ENCODE measurements at places on chromosomes 13 and 19. TPM values are rescaled to one million over a fixed set of nuclear protein-coding genes. Genes with fewer than 3 reads are reported as not detected.

Gene P2RY11
- 5.3 TPM for total RNA-seq

Gene NOTCH3
- total RNA-seq = 66.9 TPM

Gene MCF2L
- 1.7 TPM for total RNA-seq

Gene ALOX5AP
- 1.1 TPM for total RNA-seq

Gene PRR22
- total RNA-seq = 0.37 TPM

Gene RYR1
- not detected for total RNA-seq

Gene ZNF730
- total RNA-seq = not detected

Gene CYP2A6
- total RNA-seq = not detected

Gene KCNJ14
- total RNA-seq = 1.3 TPM

Gene RETN
- not detected for total RNA-seq

Gene TTC9B
- not detected for total RNA-seq

Gene RASL11A
- 5.8 TPM for total RNA-seq

Gene ELANE
- 4.6 TPM for total RNA-seq

Gene CCDC8
- 62.5 TPM for total RNA-seq

Gene IFNL1
- total RNA-seq = not detected

Gene DCLK1
- total RNA-seq = 23.5 TPM

Gene USHBP1
- 0.25 TPM for total RNA-seq

Gene ELSPBP1
- total RNA-seq = not detected

Gene ZNF570
- 6.1 TPM for total RNA-seq

Gene RFXAP
- 1.3 TPM for total RNA-seq

Gene NDUFB7
- total RNA-seq = 276 TPM

Gene SOX1
- not detected for total RNA-seq

Gene NLRP11
- 0.06 TPM for total RNA-seq

Gene NLRP7
- not detected for total RNA-seq

Gene ANKLE1
- 0.12 TPM for total RNA-seq

Gene KIR2DL3
- total RNA-seq = not detected

Gene MEIS3
- total RNA-seq = 27.8 TPM

Gene PROZ
- total RNA-seq = not detected

Gene ZNF841
- total RNA-seq = 10.5 TPM

Gene HAUS8
- 3.9 TPM for total RNA-seq

Gene CD177
- total RNA-seq = not detected

Gene LRRC63
- not detected for total RNA-seq

Gene SYT3
- 0.05 TPM for total RNA-seq

Gene KCNC3
- total RNA-seq = 0.20 TPM

Gene MEDAG
- 78.1 TPM for total RNA-seq

Gene ZNF681
- 0.94 TPM for total RNA-seq

Gene ZNF577
- total RNA-seq = 25.3 TPM

Gene UGGT2
- total RNA-seq = 21.4 TPM
